ENCODE measurements at places on chromosomes 3 and 15.

DNA sequence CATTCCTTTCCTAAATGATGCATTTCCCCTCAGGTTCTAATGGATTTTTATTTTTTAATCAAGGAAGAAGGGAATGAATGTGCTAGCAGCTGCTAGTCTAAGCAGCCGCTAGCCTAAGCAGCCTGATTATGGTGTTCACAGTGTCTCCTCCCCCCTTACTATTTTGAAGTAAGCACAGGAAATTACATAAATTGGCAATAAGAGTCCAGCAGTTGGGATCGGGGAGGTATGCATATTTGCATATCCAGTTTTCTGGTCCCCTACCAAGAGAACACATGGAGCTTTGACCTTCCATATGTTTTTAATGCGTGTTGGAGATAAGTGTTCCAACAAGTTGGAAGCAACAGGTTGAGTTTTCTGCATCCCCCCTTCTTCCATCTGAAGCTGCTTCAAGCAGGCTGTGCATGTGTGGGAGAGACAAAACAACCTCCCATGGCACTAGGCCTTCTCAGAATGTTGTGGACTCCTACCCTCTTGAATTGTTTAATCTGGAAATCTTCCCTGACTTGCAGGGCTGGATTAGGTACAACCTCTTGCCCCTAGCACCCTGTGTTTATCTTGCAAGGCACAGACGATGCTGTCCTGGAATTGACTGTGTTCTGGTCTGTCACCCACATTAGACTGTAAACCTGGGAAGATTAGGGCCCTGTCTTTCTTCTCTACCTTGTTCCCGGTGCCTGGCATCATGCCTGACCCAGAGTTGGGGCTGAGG, 124.8 kb upstream of the LRIG1 start:
- no peak for DNase-seq

- DNase-seq = no peak
Measured at GRCh38 chr3:123284399-123285010, 82.8 kb downstream of the SEC22A start.

GRCh38 chr3:31377045-31377642, 155.6 kb upstream of the STT3B start:
- peak; percentile 11 for DNase-seq

DNA sequence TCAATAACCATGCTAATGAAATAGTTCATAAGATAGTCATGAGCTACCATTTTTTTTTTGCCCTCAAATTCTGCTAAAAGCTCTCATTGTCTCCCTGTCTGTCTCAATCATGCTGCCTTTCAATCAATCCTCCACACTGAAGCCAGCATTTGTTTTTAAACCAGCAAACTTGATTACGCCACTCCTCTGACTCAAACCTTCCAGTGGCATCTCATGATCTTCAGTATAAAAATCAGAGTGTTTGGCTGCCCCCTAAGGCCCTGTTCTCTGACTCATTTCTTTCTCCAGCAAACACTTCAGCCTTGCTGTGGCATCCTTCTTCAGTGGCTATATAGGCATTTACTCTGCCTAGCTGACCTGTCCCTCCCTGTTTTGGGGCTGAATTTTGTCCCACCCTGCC, 36.0 kb upstream of the EOMES start:
- peak; percentile 77 for DNase-seq

GRCh38 chr3:136883967-136884720, 22.1 kb downstream of the NCK1 start:
- no peak for DNase-seq

GRCh38 chr3:128276146-128276435, 122.8 kb downstream of the EEFSEC start:
- DNase-seq = no peak

Measured in T1000 (cell line).